ENCODE measurements at places on chromosomes 16 and 17.

GRCh38 chr16:12891836-12892235, 9.6 kb upstream of the SHISA9 start:
- no peak for DNase-seq

- no peak for DNase-seq
Observed at GRCh38 chr16:1760911-1761310, 10.4 kb downstream of the NME3 start.

- DNase-seq = no peak
Observed at GRCh38 chr16:2151188-2152091, 3.0 kb downstream of the RAB26 start.

- no peak for DNase-seq
Observed at GRCh38 chr17:39016193-39017153, 49.3 kb upstream of the FBXO47 start.

DNA sequence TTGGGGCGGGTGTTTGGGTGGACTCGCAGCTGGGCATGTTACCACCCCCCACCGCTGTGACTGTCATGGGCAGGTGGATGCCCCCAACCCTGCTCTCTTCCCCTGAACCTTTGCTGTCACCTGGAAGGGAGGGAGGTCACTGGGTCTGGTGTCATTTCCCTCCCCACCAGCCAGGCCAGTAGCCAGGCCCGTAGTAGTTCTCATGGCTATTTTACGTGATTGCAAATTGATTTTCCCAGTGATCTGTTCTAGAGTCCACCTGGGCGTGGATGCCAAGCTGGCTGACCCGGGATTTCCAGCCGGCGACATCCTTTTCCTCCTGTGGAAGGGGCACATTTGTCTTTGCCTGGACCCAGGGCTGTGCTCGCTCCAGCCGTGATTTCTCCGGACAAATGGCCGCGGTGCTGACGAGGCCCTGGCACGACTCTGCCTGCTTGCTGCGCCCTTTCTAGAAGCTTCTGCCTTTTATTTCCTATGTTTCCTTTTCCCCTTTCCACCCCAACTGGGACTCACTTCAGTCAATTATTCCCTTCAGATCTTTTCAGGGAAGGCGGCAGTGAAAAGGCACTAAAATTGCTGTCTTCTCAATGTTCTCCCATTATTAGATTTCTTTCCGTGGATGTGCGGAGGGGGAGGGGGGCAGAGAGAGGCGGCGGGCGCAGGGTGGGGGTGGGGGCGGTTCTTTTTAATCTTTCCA, 226.9 kb upstream of the CIBAR2 start:
- no peak for DNase-seq

DNA sequence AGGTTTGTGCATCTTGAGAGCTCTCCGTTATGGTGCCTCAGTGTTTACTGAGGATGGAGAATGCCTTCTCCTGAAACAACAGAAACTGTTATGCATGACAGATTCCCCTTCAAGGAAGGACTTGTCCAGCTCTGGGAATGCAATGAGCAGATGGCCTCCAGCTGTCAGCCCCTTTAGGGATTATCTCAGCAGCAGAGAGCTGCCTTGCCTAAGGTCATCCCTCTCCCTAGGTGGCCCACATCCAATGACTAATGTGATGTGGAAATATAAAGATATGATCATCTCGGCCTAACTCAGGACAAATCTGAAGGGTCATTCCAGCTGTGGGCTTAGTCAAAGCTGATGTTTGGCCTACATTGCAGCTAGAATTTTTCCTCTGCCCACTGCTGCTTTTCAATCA, 214.3 kb upstream of the N4BP1 start:
- DNase-seq = no peak

Data from GM18507 (cell line).